GM20000 (cell line): ENCODE measurements at places on chromosomes 2 and 18.
A peak's percentile ranks its signal among the peaks of the same experiment; 100 is the strongest.

- no peak for DNase-seq
These were observed 21.2 kb upstream of the ZDBF2 start for GRCh38 chr2:206253125-206253776.

DNA sequence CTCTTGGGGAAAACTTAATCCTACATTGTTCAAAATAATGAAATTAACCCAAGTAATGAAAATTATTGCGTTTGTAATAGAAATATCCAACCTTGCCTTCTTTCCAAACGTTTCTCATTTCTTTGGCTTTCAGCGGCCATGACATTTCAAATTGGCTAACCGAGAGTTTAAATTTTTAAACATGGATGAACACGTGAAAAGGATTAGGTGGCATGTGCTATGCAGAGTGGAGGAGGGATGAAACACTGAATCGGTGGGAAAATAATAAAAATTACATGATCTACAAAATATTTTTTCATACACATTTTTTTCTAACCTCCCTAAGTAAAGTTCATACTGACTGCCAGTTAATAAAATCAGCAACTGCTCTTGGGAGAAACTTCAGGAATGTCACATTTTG is 728.4 kb upstream of the PKDCC start:
- no peak for DNase-seq

DNA sequence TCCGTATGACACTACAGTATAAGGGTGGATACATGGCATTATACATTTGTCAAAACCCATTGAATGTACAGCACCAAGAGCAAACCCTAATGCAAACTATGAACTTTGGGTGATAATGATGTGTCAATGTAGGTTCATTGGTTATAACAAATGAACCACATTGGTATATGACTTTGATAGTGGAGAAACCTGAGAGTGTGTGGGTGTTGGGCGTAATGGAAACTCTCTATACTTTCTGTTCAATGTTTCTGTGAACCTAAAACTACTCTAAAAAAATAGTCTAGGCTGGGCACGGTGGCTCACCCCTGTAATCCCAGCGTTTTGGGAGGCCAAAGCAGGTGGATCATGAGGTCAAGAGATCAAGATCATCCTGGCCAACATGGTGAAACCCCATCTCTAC is 6.5 kb upstream of the ACTG2 start:
- DNase-seq: no peak

- DNase-seq: peak; percentile 26
These were observed 5.9 kb downstream of the NEU4 start for GRCh38 chr2:241814643-241815476.

GRCh38 chr2:218878486-218878885 is 2.2 kb upstream of the WNT10A start:
- DNase-seq: no peak

DNA sequence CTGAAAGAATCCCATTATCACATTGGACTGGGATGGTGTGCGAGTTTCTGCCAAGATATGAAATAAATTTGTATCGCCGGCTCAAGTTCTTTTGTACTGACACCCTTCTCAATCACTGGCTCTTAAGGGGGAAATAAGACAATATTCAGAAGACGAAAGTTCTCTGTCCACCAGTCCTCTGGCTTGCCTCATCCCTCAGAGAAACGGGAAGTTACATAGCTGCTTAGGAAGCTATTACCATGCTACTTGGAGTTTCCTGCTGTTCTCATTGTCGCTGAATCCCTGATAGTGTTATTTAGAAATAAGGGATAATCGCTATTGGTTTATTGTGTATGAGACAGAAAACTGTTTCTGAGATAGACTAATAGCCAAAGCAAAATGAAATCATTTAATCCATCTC is 205.0 kb upstream of the ZNF521 start:
- no peak for DNase-seq

DNA sequence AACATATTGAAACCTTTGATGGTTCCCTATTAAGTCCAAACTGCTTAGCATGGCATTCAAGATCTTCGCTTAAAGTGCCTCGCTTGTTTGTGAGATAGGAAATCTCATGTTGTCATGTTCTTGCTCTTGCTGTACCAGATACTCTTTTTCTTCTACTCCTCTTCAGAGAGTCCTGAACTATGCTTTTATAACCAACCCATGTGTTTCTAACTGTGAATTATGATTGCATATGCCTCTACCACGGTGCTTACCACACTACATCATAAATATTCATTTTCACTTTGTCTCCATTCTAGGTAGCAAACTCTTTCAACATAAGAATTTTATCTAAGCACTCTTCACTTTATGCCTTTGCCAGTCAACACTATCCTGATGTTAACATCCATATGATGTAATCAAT is 23.6 kb downstream of the STAT4 start:
- no peak for DNase-seq

DNA sequence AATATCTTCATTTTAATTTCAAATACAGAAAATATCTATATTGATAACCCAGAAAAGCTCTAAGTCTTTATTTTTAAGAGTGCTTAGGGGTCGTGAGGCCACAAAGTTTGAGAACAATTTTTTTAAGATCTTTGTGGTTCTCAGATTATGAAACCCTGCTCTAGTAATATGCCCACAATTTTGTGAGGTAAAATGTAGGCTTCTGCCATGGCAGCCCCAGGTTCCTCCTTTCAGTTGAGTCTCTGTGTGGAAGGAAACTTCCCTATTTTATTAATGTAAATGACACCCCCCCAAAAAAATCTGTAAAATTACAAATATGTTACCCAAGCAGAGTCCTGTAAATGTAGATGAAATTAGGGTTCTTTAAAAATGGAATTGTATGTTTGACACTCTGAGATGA is 600.5 kb downstream of the SATB2 start:
- no peak for DNase-seq

GRCh38 chr2:105249891-105250290 is 8.3 kb downstream of the GPR45 start:
- DNase-seq: no peak

- no peak for DNase-seq
These were observed 75.6 kb upstream of the NCKAP5 start for GRCh38 chr2:133643863-133644262.

GRCh38 chr2:231646476-231646875 is 53.8 kb downstream of the TEX44 start:
- DNase-seq: no peak

GRCh38 chr2:40440835-40441234 is 11.1 kb downstream of the SLC8A1 start:
- DNase-seq: no peak

- DNase-seq: no peak
These were observed 33.6 kb downstream of the TTC32 start for GRCh38 chr2:19868224-19868623.

DNA sequence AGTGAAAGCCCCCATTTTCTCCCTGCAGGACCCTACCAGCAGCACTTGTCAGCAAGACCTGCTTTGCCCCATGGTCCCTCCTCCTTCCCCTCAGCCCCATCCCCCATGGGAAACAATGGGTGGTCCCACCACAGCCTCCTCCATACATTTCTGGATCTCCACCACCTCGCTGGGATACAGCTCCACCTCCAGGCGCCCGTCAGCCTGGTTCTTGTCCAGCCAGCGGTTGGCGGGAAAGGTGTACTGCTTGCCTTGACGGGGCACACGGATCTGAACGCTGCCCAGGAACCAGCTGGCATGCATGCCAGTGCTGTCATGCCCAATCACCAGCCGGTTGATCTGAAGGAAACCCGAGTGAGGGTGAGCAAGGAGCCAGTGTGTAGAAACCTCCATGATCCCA is 90.9 kb downstream of the LOXHD1 start:
- DNase-seq: no peak

DNA sequence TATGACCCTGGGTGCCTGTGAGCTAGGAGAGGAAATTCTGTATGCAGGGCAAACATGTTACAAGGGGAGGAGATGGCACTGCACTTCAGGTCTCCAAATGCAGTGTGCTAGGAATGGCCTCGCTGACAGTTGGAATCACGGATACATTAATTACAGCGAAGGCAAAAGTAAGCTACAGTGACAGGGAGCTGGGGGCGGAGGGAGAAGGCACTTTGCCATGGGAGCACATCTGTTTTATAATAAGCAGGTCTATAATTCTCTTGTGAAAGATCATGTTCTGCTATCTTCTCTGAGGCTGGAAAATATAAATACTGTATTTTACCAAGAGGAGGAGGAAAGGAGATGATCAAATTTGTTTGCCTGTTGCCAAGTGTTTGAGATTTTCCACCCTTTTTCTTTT is 56.3 kb upstream of the FZD5 start:
- no peak for DNase-seq

- DNase-seq: no peak
These were observed 35.6 kb downstream of the EPAS1 start for GRCh38 chr2:46332686-46333281.

DNA sequence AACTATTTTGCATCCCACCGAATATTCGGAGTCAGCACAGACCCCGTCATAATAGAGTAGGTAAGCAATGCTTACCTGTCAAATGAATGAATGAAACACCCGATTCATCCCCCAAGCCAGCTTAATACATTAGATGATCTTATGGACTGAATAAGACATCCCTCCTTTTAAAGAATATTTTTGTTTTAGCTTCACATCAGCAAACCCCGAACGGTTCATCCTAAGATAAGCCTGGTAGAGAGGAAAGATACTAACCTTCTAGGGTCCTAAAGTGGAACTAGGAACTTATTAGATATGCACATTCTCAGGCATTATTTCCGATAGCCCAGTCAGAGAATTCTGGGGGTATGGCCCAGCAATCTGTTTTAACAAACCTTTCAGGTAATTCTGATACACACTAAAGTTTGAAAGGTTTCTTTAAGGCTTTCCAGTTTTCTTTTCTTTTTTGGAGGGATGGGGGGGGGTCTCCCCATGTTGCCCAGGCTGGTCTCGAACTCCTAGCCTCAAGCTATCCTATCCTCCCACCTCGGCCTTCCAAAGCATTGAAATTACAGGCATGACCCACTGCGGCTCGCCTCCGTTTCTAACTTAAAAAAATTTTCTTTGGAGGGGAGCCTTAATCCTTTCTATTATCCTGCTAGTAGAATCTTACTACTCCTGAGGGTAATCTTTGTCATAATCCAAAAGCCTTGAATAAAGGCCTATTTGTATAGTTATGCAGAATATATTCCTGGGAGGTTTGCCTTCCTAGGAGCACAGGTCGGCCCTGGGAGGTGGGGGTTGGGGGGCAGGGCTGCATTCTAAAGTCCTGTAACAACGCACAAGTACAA is 1.0 kb upstream of the ACTR3 start:
- DNase-seq: no peak

GRCh38 chr2:235358981-235359471 is 134.8 kb upstream of the AGAP1 start:
- no peak for DNase-seq

DNA sequence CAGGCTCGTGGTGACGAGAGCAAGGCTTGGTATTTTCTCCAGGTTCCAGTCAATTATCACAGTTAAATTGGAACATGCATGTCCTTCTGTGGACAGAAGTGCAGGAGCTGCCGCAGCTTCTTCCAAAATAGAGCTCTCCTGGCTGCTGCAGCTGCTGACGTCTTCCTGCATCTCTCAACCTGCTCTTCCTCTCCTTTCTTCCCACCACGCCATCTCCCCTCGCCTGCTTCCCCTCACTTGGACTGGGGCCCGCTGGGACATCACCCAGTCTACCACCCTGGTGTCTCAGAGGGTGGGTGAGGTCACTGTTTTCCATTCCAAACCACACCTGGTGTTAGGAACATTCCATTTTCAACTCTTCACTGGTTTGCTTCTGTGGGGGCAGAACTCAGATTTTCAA is 41.4 kb downstream of the SPP2 start:
- no peak for DNase-seq

- no peak for DNase-seq
These were observed 138.5 kb upstream of the SLC35G4 start for GRCh38 chr18:11470941-11471340.

DNA sequence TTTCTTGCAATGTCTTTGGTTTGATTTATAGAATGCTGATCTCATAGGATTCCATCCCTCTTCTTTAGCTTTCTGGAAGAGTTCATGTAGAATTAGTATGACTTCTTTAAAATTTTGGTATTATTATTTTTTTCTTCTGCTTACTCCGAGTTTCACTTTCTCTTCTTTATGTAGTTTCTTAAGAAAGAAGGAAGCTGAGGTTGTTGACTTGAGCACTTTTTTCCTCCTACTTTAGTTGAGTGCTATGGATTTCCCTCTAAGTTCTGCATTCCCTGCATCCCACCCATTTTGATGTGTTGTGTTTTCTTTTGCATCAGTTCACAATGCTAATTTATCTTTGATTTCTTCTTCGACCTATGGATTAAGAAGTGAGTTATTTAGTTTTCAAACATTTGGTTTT is 78.9 kb upstream of the SPRED2 start:
- DNase-seq: no peak

GRCh38 chr2:205091411-205091810 is 546.1 kb downstream of the PARD3B start:
- DNase-seq: no peak

GRCh38 chr2:235716875-235717496 is 223.1 kb downstream of the AGAP1 start:
- no peak for DNase-seq

DNA sequence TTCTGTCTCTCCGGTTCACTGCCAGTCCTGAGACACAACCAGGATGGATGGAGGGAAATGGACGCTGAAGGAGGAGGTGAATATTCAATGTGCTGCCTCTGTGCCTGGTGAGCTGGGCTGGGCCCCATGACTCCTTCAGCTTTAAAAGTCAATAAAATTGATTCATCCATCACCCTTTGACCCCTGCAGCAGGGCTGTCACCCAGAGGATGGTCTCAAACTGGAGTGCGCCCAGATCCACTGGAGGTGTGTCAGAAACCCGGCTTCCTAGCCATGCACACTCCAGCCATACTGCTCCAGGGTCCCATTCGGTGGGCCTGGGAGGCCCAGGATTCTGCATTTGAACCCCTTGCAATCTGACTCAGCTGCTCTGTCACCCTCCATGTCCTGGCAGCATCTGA is 94.1 kb upstream of the BOD1L2 start:
- DNase-seq: no peak

GRCh38 chr2:198100346-198100745 is 296.0 kb downstream of the PLCL1 start:
- no peak for DNase-seq

GRCh38 chr2:186771395-186771794 is 77.5 kb downstream of the FAM171B start:
- no peak for DNase-seq

GRCh38 chr2:21860907-21861306 is 737.1 kb downstream of the TDRD15 start:
- no peak for DNase-seq

- DNase-seq: no peak
These were observed 510 bp downstream of the IL1RN start for GRCh38 chr2:113127646-113128570.

- no peak for DNase-seq
These were observed 13.6 kb upstream of the PELI1 start for GRCh38 chr2:64157792-64158191.
